ENCODE measurements at places on chromosomes 4 and X. TPM values are rescaled to one million over a fixed set of nuclear protein-coding genes. Genes with fewer than 3 reads are reported as not detected.

DNA sequence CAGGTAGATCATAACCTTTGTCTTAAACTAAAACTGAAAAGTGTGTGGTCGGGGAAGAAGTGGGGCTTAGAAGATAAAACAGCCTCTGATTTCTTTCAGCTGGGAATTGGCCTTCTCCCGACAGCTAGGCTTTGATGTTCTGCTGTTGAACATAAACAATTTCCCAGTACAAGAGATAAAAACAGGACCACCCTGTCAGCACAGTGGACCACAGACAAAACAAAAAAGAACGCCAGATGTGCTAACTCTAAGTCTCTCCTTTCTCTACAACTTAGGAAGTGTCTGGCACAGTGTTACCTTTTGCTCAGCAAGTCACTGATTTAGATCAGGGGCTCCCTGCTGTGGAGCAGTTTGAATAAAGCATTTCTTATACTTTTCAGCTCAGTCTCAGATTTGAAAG lies 87.5 kb upstream of the UXT start:
- peaks cover 6% of the 10 kb centered on the region for H3K27me3 ChIP-seq
- no peak overlapping the region for H3K4me3 ChIP-seq
- H3K4me1 ChIP-seq = no peaks in the 10 kb centered on the region

DNA sequence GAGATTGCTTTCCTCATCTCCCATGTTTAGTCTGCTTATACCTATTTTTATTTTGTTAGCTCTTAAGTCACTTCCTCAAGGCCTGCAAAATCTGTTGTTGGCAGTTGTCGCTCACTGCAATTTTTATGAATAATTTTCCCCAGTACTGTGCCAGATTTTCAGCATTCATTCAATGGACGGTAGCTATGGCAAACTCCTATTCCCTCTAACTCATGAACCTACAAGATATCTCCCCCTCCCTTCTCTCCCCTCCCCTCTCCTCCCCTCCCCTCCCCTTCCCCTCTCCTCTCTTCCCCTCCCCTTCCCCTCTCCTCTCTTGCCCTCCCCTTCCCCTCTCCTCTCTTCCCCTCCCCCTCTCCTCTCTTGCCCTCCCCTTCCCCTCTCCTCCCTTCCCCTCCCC lies 160.4 kb downstream of the FRAS1 start:
- H3K27me3 ChIP-seq = peaks cover 5% of the 10 kb centered on the region
- no peaks in the 10 kb centered on the region for H3K4me1 ChIP-seq
- no peaks in the 10 kb centered on the region for H3K36me3 ChIP-seq
- no peak overlapping the region for H3K27ac ChIP-seq

DNA sequence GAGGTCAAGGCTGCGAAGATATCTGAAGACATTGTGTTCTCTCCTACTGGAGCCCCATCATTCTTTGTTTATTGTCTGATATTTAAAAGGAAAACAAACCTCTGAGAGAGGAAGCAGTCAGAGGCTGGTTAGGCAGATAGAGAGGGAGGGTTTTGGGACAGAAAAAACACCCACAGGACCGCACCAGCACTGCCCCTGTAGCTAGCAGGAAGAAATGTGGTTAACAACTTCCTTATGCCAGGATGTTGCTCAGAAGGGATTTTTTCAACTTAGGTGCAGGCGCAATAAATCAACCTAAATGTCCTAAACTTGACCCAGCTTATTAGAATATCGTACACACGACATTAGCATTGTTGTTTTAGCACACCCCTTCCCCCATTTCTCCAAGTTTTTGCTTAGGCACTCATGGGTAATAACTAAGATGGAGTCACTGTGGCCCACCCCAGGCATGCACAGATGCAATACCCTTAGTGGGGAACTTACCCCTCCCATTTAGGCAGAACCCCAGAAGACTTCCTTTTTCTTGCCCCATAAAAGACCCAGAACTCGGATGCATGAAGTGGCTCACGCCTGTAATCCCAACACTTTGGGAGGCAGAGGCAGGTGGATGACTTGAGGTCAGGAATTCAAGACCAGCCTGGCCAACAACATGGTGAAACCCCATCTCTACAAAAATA lies 2.8 kb upstream of the ZNF718 start:
- peak; percentile 49 for DNase-seq
- peaks cover 55% of the 10 kb centered on the region for H3K36me3 ChIP-seq
- H3K4me1 ChIP-seq = peaks cover 28% of the 10 kb centered on the region
- H3K27me3 ChIP-seq = peaks cover 3% of the 10 kb centered on the region
- peak overlapping the region; percentile 71 for H3K27ac ChIP-seq
- no peak overlapping the region for H3K4me3 ChIP-seq

GRCh38 chr4:87426865-87427517 lies 4.6 kb downstream of the NUDT9 start:
- H3K4me3 ChIP-seq = no peak overlapping the region
- no peak overlapping the region for H3K27ac ChIP-seq
- no peak for DNase-seq

GRCh38 chr4:108889696-108890483 lies 127.0 kb upstream of the ETNPPL start:
- peaks cover 3% of the 10 kb centered on the region for H3K27me3 ChIP-seq
- no peak overlapping the region for H3K4me3 ChIP-seq
- H3K27ac ChIP-seq = no peak overlapping the region
- DNase-seq = no peak

DNA sequence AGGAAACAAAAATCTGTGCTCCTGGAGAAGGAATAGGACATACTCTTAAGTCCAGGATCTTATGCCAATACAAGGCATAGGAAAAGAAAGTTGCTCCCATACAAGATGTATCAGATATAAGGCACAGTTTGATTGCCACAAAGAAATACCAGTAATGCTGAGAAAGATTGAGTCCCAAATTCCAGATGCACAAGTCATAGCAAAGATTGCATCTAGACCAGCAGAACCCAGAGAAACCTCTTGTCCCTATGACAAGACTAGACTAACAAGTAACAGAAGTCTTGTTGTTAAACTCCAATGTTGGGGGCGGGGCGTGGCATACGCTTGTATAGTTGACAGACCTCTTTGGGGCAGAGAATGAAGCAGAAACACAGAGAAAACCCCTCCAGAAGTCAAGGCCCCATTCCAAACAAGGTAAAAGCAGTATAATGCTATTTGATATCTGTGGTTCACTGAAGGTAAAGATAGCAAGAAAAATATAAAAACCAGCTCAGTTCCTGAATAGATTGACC lies 671.5 kb upstream of the GRIA3 start:
- H3K36me3 ChIP-seq = no peaks in the 10 kb centered on the region
- H3K27ac ChIP-seq = no peak overlapping the region
- H3K4me3 ChIP-seq = no peak overlapping the region
- no peak for DNase-seq

GRCh38 chrX:108485960-108486359 lies 46.3 kb downstream of the COL4A5 start:
- no peak for DNase-seq
- H3K4me1 ChIP-seq = no peaks in the 10 kb centered on the region
- H3K27ac ChIP-seq = no peak overlapping the region
- no peaks in the 10 kb centered on the region for H3K36me3 ChIP-seq

- H3K27me3 ChIP-seq = no peaks in the 10 kb centered on the region
- no peaks in the 10 kb centered on the region for H3K36me3 ChIP-seq
- H3K4me3 ChIP-seq = no peak overlapping the region
- no peak for DNase-seq
- no peak overlapping the region for H3K27ac ChIP-seq
- H3K4me1 ChIP-seq = no peaks in the 10 kb centered on the region
Observed at GRCh38 chr4:179536694-179537093, 2094.5 kb upstream of the AGA start.

IL13RA2 gene
- total RNA-seq = not detected

DDX60 gene
- 28.9 TPM for total RNA-seq

GABRA4 gene
- total RNA-seq = not detected

TRIM61 gene
- 1.0 TPM for total RNA-seq

SPANXD gene
- not detected for total RNA-seq

OTC gene
- not detected for total RNA-seq

DMRTC1B gene
- total RNA-seq = not detected

GDPD2 gene
- total RNA-seq = not detected

CT45A1 gene
- total RNA-seq = not detected

GCNA gene
- total RNA-seq = 3.2 TPM

All from activated CD4-positive, alpha-beta memory T cell treated with anti-CD3 and anti-CD28 coated beads for 36 hours (primary cell).